ENCODE measurements at places on chromosomes 12 and 14. TPM values are rescaled to one million over a fixed set of nuclear protein-coding genes. Genes with fewer than 3 reads are reported as not detected.

The ERBB3 gene
- total RNA-seq, result 6.9 TPM

The STAC3 gene
- total RNA-seq, result 2.7 TPM

DNA sequence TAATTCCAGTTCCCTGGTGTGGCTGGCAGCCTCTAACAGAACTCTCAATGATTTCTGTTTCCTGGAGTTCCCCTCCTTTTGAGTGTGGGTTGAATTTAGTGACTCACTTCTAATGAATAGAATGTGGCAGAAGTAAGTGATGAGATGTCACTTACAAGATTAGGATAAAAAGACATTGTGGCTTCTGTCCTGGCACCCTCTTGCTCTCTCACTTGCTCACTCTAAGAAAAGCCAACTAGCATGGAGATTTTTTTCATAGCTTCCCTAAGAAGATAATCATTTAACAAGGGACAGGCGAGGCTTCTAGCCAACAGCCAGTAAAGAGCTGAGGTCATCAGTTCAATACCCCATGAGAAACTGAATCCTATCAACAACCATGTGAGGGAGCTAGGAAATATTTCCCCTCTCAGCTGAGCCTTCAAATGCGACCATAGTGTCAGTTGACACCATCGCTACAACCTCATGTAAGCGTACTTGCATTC, 156.7 kb downstream of the TMTC3 start:
- DNase-seq, result no peak
- H3K36me3 ChIP-seq, result no peaks in the 10 kb centered on the region
- H3K27ac ChIP-seq, result no peak overlapping the region
- no peaks in the 10 kb centered on the region for H3K4me1 ChIP-seq
- H3K4me3 ChIP-seq, result no peak overlapping the region

DNA sequence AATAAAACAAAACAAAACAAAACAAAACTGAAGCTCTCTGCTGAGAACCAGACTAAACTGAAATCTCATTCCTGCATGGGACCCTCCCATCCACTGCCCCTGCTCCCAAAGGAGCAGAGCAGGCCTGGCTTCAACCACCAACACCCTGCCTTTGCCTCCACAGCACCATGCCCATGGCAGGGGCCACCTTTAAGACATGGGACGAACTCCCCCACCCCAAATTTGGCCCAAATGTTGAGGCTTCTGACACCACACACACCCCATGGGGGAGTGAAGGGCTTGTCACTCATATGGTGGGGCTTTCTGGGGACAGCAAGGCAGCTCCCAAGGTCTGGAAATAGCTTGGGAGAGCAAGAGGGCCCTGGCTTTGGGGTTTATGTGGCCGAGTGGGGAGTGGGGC, 177.2 kb downstream of the KIF26A start:
- H3K36me3 ChIP-seq, result no peaks in the 10 kb centered on the region
- no peak for DNase-seq
- H3K27ac ChIP-seq, result no peak overlapping the region

DNA sequence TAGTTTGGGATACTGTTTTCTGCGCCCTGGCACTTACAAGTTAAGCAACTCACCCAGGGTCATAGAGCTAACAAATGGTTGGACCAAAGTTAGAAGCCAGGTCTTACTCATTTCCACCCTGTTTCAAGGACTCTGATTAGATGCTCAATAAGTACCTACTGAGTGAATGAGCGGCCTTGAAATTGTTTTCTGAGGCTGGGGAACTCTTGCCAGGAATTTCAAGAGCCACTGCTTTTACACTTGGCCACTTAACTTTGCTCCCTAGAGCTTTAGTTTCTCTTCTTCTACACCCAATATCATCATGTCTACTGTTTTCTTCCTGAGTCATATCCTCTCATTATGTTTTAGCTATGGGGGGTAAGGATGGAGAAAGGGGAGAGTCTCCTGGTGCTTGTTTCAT, 431.6 kb downstream of the ZFP36L1 start:
- no peak for DNase-seq
- H3K4me3 ChIP-seq, result no peak overlapping the region
- no peaks in the 10 kb centered on the region for H3K36me3 ChIP-seq
- peaks cover 15% of the 10 kb centered on the region for H3K4me1 ChIP-seq
- H3K27ac ChIP-seq, result no peak overlapping the region

DNA sequence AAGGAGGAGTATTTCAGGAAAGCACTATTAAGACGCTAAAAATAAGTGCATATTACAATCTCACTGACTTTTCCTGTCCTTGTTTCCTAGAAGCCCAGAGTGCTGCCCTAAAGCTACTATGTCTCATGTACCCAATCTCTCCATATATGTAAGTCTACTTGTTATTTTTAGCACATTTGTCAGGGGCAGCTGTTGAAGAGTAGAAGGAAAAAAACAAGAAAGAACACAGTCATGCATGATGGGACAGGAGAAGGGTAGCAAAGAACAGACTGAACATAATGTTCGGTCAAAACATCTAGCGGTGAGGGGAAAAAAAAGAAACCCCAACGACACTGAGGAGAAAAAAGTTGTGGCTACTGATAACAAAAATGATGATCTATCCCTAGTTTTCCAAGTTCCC, 14.3 kb downstream of the YBX3 start:
- no peak overlapping the region for H3K4me3 ChIP-seq
- no peaks in the 10 kb centered on the region for H3K4me1 ChIP-seq
- no peaks in the 10 kb centered on the region for H3K27me3 ChIP-seq
- DNase-seq, result no peak
- H3K36me3 ChIP-seq, result no peaks in the 10 kb centered on the region

- H3K27ac ChIP-seq, result no peak overlapping the region
- no peak for DNase-seq
- H3K36me3 ChIP-seq, result no peaks in the 10 kb centered on the region
- no peak overlapping the region for H3K4me3 ChIP-seq
- no peaks in the 10 kb centered on the region for H3K4me1 ChIP-seq
- no peaks in the 10 kb centered on the region for H3K27me3 ChIP-seq
Measured at GRCh38 chr12:39287817-39288216, 155.1 kb downstream of the KIF21A start.

DNA sequence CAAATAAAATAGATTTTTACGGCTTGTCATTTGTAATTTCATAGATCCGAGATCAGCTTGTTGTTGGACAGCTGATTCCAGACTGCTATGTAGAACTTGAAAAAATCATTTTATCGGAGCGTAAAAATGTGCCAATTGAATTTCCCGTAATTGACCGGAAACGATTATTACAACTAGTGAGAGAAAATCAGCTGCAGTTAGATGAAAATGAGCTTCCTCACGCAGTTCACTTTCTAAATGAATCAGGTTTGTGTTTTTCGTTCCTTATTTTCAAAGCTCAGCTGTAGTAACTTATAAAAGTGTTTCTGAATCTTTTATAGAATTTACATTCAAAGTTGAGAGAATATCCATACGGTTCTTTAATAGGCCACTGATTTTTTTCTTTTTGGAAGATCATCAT, 89.1 kb downstream of the LRRK2 start:
- no peaks in the 10 kb centered on the region for H3K4me1 ChIP-seq
- H3K36me3 ChIP-seq, result no peaks in the 10 kb centered on the region
- no peaks in the 10 kb centered on the region for H3K27me3 ChIP-seq
- H3K27ac ChIP-seq, result no peak overlapping the region

DNA sequence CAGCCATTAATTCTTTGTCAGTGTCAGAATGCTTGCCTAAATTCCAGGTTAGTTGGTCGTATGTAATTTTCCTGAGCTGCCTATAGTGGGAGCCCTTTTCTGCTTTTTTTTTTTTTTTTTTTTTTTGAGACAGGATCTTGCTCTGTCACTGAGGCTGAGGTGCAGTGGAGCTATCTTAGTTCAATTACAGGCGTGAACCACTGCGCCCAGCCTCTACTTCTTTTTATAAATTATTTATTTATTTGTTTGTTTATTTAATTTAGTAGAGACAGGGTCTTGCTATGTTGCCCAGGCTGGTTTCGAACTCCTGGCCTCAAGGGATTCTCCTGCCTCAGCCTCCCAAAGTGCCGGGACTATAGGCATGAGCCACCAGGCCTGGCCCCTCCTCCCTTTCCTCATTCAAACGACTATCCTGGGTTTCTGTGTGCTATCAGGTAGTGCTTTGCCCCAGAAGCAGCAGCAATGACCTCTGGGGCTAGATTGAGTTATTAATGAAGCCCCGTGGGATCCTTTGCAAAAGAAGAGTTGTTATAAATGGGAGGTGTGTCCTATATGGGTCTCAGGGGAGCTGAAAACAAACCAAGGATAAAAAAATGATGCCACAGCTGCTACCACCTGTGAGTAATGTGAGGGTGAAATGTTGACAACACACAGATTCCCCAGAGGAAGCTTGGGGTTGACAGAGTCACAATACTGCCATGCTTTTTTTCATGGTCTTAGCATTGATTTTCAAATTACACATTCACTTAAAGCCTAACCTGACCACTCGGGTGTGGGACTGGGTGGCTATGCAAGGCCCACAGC, 34.6 kb upstream of the NFKBIA start:
- H3K4me1 ChIP-seq, result no peaks in the 10 kb centered on the region
- H3K27ac ChIP-seq, result no peak overlapping the region
- no peak overlapping the region for H3K4me3 ChIP-seq
- H3K36me3 ChIP-seq, result no peaks in the 10 kb centered on the region

DNA sequence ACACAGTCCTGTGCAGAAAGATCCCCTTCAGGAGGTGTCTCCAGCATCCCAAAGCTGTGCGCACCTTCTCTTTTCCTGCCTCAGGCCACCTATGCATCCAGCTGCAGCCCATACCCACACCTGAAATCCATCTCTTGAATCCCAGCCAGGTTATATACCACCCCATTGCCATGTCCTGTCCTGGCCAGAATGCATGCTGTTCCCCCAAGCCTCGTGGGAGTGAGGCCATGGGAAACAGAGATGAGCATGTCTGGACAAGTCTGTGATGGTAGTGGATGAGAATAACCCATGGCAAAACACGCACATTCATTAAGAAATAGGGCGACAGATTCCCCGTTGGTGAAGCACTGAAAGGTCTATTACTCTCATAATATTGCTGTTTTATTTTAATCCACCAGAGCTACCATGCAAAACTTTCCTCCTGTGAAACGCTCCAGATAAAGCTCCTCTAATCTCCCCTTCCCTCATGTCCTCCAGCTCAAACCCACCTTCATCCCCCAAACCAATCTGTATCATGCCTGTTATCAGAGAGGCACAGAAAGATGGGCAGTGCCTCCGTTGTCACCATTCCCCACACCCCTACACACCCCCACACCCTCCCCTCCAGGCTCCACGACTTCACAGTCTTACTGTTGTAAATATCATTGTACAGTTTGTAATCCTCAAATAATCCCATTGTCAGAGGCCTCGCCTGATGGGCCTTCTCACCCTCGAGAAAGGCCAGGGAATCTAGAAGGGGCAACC, 97.5 kb upstream of the FKBP4 start:
- no peak overlapping the region for H3K4me3 ChIP-seq
- no peaks in the 10 kb centered on the region for H3K27me3 ChIP-seq
- H3K4me1 ChIP-seq, result peaks cover 15% of the 10 kb centered on the region

DNA sequence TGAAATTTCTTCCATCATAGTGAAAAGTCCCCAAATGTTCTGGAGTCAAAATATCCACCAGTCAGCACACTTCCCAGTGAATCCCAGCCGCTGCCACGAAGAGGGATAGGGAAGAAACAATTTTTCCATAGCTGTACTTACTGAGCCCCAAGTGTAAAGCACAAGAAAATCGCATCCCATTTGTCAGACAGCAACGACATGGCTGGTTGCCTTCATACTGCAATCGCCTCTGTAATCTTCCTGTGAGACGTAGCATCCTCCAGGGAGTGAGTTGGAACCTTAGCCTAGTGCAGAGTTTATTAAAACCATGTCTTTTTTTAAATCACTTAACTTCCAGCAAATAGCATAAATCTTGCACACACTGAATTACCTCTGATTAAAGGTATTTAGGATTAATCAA, 56.8 kb downstream of the GNG2 start:
- no peaks in the 10 kb centered on the region for H3K27me3 ChIP-seq
- peaks cover 36% of the 10 kb centered on the region for H3K4me1 ChIP-seq

GRCh38 chr12:118183711-118184110, 47.8 kb downstream of the PEBP1 start:
- H3K4me1 ChIP-seq, result peaks cover 4% of the 10 kb centered on the region
- no peaks in the 10 kb centered on the region for H3K27me3 ChIP-seq
- peaks cover 12% of the 10 kb centered on the region for H3K36me3 ChIP-seq
- no peak for DNase-seq
- no peak overlapping the region for H3K27ac ChIP-seq

DNA sequence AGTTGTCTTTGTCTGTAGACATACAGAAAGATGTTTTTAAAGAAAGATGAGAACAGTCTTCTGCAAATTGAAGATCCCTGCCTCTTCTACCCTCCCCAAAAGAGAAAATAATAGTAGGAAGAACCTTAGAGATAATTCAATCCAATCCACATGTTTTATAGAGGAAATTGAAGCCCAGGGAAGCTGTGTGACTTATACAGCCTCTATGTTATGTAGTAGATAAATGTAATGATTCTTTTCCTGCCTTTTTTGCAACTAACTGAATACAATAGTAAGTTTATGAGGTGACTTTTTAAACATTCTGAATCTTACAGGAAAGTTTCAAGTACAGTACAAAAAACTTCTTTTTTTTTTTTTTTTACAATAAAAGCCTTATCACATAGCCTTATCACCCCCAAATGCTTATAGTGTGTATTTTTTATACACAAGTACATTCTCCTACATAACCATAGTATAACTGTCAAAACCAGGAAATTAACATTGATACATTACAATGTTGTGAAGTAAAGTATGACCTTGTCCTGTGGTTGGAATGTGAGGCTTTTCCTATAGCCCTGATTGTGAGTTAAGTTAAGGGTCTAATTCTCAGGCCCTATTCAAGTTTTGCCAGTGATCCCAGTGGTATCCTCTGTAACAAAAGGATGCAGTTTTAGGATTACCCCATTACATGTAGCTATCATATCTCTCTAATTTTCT, 94.4 kb downstream of the FIGNL2 start:
- H3K36me3 ChIP-seq, result no peaks in the 10 kb centered on the region
- H3K4me3 ChIP-seq, result no peak overlapping the region
- H3K27me3 ChIP-seq, result no peaks in the 10 kb centered on the region
- no peaks in the 10 kb centered on the region for H3K4me1 ChIP-seq
- no peak overlapping the region for H3K27ac ChIP-seq
- DNase-seq, result no peak

DNA sequence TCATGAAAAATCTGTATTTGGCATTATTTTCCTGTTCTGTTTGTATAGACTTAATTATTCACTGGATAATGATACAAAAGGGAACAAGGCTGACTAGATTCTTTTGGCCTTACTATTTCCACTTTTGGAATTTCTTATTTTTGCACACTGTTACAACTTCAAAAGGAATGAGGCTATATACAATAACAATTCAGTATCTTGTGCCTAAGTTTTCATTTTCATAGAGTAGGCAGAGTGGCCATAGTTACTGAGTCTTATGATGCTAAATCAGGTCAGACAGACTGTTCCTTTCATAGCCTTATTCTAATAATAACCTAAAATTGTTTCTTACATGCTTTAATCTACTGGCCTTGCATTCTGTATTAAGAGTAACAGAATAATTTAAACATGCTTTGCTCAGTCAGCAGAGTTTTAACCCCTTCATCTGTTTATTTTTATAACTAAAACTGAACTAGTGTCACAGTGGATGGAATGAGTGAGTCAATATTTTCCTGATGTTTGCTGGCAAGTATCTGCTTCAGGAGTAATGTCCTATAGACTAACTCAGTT, 10.5 kb downstream of the TTC8 start:
- H3K4me3 ChIP-seq, result no peak overlapping the region
- H3K27ac ChIP-seq, result no peak overlapping the region
- H3K36me3 ChIP-seq, result no peaks in the 10 kb centered on the region
- H3K4me1 ChIP-seq, result no peaks in the 10 kb centered on the region

Measured in CD4-positive, alpha-beta memory T cell (primary cell).